ENCODE measurements at places on chromosomes 3 and 15.

- no peak for DNase-seq
Measured at GRCh38 chr3:194561306-194561974, 71.8 kb downstream of the TMEM44 start.

GRCh38 chr3:109631897-109632296, 294.6 kb upstream of the DPPA4 start:
- no peak for DNase-seq

DNA sequence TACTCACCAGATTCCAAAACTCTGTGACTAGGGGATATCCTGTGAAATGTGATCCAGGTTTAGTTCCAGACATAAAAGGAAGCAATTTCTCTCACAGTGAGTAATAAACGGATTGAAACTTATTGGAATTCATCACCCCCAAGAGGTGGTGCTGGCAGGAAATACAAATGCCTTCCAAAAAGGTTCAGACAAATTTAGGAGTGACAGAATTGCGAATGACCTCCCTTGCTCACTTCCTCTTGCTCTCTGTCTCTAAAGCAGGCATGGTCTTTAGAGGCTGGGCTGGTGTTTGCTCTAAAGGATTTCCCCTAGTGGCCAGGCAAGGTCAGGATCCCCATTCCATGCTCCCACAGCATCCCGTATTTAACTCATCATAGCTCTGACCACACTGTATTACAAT, 449.4 kb upstream of the PPP2R3A start:
- peak; percentile 50 for DNase-seq

DNA sequence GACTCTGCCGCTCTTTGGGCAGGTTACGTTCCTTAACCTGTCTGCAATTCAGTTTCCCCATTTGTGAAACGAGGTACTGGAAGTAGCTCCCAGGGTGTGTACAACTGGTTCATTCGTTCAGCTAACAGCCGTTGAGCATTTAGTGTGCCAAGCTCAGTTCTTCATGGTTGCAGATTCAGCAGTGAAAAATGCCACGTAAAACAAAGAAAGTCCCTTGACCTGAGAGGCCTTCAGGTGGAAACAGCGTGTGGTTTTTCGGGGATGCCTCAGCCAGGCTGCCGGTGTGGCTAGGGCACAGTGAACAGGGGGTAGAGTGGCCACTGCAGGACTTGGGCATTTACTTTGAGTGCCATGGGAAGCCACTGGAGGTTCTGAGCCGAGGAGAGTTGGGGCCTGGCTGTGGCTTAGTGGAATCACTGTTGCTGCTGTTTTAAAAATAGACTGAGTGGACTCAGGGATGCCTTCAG, 4.7 kb downstream of the SYNM start:
- DNase-seq: no peak

- DNase-seq: no peak
Measured at GRCh38 chr3:194806991-194807630, 121.4 kb downstream of the FAM43A start.

DNA sequence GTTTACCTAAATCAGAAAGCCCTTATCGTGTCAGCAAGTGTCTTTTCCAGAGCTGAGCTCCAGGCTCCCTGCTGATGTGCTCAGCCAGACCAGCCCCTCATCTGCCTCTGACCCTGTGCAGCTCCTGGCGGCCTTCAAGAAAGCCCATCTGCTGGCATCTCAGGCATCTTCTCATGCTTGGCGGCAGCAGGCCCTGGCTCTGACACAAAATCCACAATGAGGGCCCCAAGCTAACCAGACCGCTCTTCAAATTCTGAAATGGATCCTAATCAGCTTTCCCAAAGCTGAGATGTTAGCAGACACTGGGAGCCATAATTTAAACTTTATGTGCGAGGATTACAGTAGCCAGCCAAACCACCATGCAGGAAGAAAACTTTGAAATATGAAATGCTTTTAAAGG, 50.8 kb upstream of the CTDSPL start:
- DNase-seq: no peak

- DNase-seq: no peak
Measured at GRCh38 chr3:134338516-134339261, 35.6 kb downstream of the AMOTL2 start.

DNA sequence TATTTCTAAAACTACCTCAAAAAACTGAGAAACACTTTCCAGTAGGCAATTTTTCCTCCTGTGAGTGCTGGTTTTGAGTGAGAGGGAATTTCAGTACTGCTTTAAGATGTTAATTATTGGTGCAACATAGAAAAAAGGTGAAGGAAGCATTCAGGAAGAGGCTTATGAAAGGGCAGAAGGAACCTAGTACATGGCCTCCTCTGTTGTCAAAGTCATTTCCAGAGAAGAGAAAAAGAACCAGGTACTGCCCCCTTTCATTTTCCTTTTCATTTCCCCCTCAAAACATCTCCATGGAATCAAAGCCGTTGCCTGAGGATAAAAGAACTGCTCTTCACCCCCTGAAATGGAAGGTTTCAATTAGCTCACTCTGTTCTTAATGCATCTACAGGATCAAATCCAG, 19.8 kb downstream of the RARRES1 start:
- DNase-seq: no peak

DNA sequence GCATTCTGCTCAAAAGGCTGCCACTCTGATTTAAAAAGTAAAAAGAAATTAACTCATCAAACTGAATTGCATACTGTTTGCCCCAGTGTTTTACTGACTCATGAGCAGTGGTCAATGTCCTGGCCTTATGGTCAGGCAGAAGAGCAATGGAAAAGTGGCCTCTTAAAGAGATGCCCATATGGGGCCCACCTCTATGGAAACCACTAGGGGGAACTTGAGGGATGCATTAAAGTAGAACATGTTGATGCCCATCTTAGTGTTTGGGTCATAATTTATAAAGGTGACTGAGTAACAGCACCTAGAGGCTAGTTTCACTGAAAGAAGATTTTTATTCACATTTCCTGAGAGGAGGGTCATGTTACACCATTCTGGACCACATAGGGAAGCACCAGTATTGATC, 66.5 kb upstream of the RNU6-1 start:
- no peak for DNase-seq
